ENCODE measurements at places on chromosomes 12 and 14.

DNA sequence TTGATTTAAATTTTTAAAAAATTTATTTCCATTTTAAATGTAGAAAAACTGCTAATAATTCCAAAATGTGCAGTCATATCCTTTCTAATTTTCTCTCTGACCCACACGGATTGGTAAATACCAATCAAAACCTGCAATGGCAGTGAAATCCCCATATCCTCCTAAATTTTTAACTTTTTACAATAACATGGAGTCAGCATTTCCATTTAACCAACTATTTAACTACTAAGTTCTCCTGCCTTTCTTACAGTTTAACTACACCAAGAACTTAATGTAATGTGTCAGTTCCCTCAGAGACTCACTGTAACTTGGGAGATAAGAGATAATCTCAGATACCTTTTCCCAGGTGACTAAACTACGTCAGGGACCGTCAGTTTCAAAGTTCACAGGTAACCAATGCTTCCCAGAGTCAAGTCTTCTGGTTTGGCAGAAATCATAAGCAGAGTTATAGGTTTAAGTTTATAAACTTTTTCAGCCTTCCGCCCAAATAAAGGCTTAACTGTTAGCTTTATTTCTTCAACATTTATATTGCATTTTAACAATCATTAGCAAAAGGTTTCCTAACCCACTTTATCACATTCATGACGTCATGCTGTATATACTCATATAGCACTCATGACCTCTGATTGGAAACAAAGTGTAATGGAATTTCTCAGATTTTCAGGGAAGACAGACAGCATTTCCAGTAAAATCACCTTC is 7.6 kb downstream of the KRAS start:
- no peak for DNase-seq

DNA sequence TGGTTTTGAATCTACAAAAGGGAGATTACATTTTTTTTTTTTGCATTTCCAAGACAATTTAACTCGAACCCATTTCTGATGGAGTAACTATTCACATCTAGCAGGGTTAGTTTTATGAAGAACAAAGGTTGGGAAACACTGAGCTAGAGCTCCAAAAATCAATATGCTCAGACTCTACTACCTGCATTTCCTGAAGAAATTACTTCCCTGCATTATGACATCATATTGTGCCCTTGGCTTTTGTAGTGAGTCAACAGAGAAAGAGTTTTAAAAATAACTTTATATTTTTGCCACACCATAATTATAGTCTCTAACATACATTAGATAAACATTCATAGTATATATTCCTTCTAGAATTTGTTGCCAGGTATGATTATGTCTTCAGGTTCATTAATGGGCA is 14.8 kb downstream of the GRIP1 start:
- no peak for DNase-seq

DNA sequence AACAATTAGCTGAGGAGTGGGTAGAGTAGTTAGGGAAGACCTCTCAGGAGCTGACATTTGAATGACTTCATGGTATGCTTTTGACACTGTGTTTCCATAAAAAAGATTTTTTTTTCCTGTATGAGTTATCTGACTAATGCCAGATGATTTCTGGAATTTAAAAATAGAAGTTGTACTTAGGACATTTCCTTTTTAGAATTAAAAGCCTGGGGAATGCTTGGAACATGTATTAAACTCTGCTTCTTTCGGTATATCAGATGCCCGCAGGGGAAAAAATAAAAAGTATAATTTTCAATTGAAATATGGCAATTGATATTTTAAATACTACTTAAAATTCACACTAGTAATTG is 41.1 kb downstream of the BRMS1L start:
- no peak for DNase-seq

GRCh38 chr12:74977832-74978481 is 231.7 kb downstream of the KCNC2 start:
- no peak for DNase-seq

DNA sequence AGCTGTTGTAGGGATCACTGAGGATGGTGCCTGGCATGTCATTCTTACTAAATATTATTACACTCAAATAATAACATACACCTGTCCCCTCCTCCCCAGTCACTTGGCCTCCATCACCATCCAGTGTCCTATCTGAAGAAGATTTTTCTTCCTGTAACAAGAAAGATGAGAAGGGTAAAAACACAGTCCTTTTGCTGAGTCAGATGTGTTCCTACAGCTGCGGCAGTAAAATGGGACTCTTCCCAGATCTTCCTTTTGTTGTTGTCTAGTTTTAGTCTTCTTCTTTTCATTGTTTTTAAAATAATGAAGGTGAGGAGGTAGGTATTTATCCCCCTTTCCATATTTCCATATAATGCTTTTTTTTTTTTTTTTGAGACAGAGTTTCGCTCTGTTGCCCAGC is 83.1 kb upstream of the RFLNA start:
- DNase-seq: no peak

- DNase-seq: no peak
Observed at GRCh38 chr12:45575417-45575816, 154.1 kb upstream of the ARID2 start.

DNA sequence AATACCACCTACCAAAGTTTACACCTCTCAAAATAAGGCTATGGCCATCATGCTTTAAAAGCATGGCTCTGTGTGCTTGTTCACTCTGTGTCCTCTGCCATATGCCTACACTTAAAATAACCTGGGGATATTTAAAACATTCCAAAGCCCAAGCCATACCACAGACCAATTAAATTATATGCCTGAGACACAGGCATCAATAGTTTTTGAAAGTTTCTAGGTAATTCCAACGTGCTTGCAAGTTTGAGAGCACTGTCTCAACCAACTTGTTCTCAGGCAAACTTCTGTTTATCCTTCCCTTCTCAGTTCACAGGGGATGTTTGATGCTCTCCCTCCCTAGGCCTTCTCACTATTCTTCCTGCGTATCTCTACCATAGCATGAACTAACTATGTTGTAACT is 3.4 kb upstream of the FRMD6 start:
- no peak for DNase-seq

GRCh38 chr14:71481021-71481654 is 451.1 kb upstream of the RGS6 start:
- DNase-seq: no peak

DNA sequence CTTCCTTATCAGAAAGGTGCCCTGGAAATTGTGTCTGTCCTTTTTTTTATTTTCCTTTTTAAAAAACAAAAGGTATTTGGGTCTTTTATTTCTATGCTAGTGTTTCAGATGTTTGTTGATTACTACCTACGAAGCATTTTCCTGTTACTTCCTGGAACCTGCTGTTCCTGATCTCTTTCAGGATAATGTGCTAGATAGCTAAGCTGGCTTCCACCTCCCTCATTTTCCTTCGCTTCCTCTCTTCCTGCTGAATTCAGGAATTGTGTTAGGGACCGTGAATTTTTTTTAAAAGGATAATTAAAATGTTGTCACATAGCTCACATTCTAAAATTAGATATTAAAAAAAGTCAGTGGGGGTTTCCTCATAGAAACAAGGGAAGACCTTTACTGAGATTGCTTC is 27.7 kb downstream of the TMTC2 start:
- DNase-seq: no peak

DNA sequence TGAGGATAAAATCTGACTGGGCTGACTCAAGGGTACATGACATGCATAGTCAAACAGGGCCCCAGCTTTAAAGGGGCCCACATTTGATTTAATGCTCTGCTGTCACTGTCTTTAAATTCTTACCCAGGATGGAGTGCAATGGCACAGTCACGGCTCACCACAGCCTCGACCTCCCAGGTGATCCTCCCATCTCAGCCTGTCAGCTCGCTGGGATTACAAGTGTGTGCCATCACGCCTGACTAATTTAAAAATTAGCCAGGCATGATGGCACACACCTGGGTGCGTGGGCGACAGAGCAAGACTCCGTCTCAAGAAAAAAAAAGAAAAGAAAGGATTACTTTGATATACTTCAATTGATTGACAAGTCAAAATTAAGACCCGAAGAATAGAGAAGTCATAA is 9.2 kb upstream of the PLBD1 start:
- no peak for DNase-seq

- no peak for DNase-seq
Observed at GRCh38 chr12:81224626-81225025, 146.7 kb downstream of the ACSS3 start.

- no peak for DNase-seq
Observed at GRCh38 chr14:88554457-88555286, at the start of gene PTPN21. Gene PTPN21, minus strand, starts transcription at chr14:88555007. Its CDS starts 4,590 bp downstream, at chr14:88550417.

GRCh38 chr12:96140174-96140573 is 54.0 kb upstream of the ELK3 start:
- no peak for DNase-seq

- no peak for DNase-seq
Observed at GRCh38 chr12:104012331-104012730, 37.7 kb downstream of the GLT8D2 start.

DNA sequence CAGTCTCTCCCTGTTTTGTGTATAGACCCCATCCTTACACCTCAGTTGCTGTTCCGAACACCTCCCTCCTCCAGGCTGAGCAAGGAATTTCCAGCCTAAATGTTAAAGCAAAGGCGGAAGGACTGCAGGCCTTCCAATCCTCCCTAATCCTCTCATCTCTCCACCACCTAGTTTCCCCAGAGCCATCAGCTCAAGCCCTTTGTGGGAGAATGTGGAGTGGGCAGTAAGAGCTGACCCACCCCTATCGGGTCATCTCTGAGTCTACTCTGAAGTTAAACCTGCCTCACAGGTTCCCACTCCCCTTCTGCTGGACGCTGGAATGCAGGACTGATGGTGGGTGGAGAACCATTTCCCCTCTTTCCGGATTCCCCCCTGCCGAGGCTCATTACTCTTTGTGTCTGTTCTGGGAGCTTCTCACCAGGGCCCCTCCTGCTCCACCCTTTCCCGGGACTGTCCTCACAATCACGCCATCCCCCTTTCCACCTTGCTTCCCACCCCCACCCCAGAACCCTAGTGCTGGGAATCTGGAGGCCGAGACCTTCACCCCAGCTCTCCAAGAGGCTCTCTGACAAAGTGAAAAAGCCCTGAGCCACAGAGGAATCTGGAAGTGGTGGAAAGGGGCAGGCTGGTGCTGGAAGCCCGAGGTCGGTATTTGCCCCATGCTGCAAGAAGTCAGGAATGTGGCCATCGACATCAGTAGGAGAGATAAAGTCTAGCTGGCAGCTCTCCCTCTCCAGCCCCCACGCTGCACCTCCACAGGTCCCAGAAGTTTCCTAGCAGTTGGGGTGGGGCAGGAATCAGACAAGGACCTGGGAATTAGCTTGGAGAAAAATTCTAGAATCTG is 3.3 kb upstream of the KRT18 start:
- no peak for DNase-seq

DNA sequence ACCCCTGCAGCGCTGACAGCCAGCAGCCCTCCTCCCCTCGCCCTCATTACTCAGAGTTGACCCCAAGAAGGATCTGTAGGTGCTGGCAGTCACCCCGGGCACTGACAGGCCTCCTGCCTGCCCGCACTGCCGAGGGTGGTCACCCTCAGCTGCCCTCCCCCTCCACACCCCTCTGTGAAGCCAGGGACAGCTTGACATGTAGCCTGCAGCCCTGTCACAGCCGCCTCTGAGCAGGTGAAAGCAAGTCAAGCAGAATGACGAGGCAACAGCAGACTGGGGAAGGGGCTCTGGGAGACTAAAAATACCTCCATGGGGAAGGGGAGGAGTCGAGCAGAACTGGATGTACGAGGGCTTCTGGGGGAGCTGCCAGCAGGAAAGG is 178.1 kb downstream of the DPF3 start:
- DNase-seq: no peak

GRCh38 chr12:113305281-113305856 is 29.5 kb downstream of the SLC8B1 start:
- DNase-seq: no peak

- DNase-seq: no peak
Observed at GRCh38 chr12:38811814-38812356, 93.5 kb downstream of the CPNE8 start.

- no peak for DNase-seq
Observed at GRCh38 chr12:5197131-5197530, 153.5 kb downstream of the KCNA5 start.

- no peak for DNase-seq
Observed at GRCh38 chr12:55908726-55909512, 18.8 kb downstream of the PYM1 start.

DNA sequence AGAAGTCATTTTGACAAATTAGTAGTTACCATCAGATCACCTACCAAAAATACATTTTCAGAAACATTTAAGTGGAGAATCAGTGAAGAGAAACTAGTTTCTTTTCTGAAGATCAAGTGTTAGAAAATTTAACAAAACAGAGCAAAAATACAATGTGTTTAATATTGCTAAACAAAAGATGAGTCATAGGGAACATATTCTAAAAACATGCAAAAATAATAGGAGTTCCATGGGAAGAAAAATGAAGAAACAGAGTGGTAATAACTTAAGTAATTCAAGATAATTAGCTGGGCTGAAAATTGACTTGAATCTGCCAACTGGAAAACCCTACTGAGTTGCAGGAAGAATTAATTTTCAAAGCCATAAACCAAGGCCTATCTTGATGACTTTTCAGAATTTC is 111.5 kb upstream of the KITLG start:
- DNase-seq: no peak

- no peak for DNase-seq
Observed at GRCh38 chr14:105495101-105495989, 4.3 kb downstream of the TEDC1 start.

DNA sequence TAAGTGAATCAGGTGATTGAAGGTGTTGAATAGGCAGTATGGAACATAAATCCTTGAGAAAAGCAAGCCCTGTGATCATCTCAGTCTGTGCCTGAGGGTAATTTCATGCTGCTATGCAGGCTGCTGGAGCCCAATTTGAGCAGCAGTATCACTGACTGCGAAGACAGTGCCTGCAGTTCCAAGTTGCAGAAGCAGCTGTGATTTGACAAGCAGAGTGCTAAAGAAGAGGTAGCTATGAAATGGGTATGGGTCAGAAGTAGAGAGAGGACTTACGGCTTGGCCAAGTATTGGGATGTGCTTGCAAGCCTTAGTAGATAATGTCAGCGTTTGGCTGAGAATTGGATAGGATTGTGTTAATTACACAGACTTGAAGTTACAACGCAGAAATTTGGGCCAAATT is 22.5 kb downstream of the PIK3C2G start:
- no peak for DNase-seq

- no peak for DNase-seq
Observed at GRCh38 chr14:60643141-60643462, 6.2 kb downstream of the SIX1 start.

GRCh38 chr14:92813201-92813600 is 19.1 kb downstream of the GOLGA5 start:
- DNase-seq: no peak

GRCh38 chr12:48105867-48106680 is at the start of gene SENP1:
Gene SENP1, minus strand, starts transcription at chr12:48106079. Its CDS starts 4,607 bp downstream, at chr12:48101472.
- peak; percentile 96 for DNase-seq

- DNase-seq: no peak
Observed at GRCh38 chr12:5967645-5968415, 22.8 kb upstream of the ANO2 start.

All from activated T-cell treated with anti-CD3 and anti-CD28 coated beads, Interleukin-2, amount 50 U/mL, for 24 hours (primary cell).